ENCODE measurements at places on chromosomes 2 and 18.
A peak's percentile ranks its signal among the peaks of the same experiment; 100 is the strongest.

DNA sequence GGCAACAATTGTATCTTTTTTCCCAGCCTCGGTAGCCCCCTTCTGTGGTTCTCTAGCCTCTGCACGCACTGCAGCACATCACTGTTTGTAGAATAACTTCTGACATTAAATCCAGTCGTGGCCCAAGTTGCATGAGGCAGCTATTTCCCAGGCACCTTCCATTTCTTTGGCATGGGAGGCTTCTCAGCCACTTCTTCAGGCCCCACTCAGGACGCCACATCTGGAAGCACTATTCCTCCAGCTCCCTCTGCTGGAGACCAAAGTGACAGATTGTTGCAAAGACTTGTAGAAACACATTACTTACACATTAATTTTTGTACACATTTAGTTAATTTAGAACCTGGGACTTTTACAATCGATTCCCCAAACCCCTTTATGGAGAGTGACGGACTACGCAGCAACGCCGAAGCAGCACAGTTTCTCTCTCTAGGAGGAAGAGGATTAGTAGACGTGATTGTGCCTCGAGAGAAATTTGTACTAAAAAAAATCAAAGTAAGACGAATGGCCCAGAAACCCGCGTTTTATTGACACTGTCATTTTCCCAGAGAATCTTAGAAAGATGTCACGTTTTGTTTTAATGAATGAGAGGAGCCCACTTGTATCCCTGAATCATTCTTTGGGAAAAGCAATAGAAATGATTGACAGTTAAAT is 57.8 kb upstream of the RGPD5 start:
- peak; percentile 67 for DNase-seq

DNA sequence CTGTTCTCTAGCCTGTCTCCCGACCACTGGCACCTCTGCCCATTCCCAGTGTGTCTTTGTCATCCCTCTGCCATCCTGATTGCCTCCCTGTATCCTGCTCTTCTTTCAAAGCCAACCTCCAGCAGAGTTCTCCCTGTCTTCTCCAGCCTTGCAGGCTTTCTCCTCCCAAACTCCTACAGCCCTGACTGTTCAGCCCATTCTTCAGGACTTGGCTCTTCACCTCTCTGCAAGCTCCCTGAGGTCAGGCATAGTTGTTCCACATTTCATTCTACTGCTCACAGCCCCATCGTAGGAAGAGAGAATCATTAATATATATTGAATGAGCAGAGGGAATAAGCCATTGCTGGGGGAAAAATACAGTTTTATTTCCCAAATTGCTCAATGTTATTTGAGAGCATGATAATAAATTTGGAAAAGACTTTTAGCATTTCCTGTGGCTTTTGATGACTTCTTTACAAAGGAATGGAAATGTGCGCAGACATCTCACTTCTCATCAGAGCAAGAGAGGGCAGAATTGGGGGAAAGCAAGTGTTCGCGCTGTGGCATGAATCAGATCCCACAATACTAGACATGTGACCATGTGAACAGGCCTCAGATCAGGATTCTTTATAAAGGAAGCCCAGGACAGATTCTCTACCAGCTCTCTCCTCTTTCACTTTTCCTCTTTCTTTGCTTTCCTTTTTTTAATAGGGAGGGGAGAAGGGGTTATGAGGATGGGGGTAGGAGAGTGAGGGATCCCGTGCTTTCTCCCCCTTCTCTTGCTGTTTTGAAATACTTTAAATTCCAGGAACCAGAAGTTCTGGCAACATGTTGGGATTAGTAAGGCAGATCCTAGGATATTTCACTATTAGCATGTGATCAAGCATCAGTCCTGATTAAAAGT is 37.4 kb downstream of the EPAS1 start:
- peak; percentile 16 for DNase-seq

GRCh38 chr18:70029163-70029562 is 81.5 kb upstream of the CD226 start:
- DNase-seq = no peak

DNA sequence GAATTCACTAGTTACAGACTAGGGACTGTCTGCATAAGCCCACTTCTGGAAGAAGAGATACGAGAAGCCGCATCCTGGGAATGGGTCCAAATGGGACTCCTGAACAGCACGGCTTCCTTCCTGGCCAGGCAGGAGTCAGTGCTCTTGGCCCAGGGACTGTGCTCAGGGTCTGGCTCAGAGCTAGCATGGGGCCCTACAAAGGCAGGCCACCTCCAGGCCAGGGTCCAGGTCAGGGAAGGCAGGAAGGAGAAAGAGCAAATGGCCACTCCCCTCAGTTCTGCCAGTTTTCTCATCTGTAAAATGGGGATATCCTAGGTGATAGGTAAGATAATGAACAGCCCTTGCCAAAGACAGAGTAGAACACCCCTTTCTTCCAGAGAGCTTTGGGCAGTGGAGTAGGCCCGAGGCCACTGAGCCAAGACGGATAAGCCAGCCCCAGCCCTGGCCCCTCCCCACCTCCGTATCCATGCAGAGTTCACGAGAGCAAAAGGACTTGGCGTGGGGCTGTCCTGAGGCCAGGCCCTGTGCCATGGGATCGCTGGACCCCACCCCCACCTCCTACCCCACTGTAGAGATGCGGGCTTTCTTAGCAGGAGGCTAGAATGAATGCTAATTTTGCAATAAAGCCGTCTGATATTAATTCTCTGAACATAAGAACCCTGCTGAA is 190.1 kb downstream of the MGAT5 start:
- DNase-seq = no peak

GRCh38 chr2:116810645-116811044 is 1003.8 kb upstream of the DDX18 start:
- no peak for DNase-seq

- DNase-seq = no peak
Measured at GRCh38 chr2:11163439-11164317, 8.4 kb downstream of the SLC66A3 start.

- DNase-seq = peak; percentile 82
Measured at GRCh38 chr2:157839822-157840221, 36.3 kb downstream of the ACVR1 start.

- DNase-seq = no peak
Measured at GRCh38 chr18:39406941-39407340, 1841.3 kb upstream of the CELF4 start.

GRCh38 chr2:157291018-157291417 is 33.5 kb downstream of the GALNT5 start:
- DNase-seq = no peak

DNA sequence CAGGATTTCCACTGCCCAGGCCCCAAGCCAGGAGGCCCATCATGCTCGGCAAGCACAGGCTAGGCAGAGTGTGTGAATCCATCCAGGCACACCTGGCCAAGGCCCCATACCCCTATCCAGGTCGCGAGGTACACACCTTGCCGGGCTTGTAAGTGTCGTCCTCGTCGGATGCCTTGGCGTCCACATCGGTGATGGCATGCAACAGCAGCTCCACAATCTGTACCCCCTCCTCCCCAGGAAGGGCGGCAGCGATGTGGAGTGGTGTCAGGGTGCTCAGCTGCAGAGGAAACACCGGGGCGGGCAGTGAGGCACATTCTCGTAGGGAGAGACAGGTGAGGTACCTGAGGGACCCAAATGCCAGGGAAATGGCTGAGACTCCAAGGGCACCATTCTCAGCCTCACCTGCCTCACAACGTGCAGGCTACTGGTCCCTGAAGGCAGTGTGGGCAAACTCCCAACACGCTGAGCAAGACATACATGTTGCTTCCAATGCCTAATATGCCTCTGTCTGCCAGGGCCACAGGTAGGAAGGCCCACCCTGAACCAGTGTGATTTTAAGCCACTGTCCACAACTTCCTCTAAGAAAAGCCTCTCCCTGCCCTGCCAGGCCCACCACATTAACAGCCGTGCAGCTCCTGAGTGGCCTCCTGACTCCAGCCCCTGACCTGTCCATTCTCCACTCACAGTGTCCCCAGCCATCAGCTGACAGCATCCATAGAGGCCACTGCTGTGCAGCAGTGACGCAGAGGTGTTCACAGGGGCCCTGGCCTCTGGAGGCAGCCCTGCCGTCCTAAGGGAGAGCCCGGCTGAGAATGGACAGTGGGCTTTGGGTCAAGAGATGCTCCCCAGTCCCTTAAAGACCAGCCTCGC is 44.9 kb downstream of the ANKMY1 start:
- no peak for DNase-seq

DNA sequence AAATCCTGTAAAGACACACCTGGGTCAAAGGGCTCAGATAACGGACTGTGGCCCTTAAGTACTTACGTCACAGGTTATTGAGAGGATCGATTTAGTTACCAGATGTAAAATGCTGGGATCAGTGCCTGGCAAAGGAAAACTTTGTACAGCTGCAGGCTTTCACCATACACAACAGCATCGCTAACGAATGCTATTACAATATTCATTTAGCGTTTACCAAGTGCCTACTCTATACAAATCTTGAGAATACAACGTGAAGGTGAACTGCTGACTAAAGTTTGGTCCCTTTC is 619 bp upstream of the MSH6 start:
- DNase-seq = no peak

DNA sequence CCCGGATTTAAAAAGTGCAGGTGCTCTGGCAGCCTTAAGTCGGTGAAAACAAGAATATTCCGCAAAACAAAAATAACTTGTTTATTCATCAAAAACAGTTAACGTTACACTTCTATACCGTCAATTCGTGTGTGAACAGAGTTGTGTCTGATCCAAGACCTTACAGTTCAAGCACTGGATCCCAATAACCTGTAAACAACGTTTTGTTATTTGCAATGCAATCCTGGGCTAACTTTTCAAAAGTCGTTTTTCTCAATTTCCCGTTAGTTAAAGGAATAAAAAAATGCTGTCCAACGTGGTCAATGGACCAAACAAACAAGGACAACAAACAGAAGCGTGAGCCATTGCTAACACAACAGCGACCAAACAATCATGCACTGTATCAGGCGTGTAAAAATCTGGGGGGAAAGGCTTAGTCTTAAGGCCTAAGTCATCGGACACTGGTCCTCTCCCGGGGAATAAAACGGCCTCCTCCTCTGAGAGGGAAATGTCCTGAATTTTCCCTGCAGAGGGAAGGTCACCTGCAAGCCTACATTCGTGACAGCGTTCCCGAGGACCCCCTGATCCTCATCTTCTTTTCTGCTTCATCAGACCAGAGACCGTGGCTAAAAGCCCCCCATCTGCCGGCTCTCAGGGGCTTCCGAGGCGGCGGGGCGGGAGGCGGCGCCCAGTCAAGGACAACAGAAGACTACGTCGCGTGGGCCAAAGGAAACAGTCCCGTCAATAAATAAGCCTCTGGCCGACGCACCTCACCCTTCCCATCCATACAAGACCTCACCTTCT is 490 bp downstream of the NDUFS1 start:
- DNase-seq = peak; percentile 41

DNA sequence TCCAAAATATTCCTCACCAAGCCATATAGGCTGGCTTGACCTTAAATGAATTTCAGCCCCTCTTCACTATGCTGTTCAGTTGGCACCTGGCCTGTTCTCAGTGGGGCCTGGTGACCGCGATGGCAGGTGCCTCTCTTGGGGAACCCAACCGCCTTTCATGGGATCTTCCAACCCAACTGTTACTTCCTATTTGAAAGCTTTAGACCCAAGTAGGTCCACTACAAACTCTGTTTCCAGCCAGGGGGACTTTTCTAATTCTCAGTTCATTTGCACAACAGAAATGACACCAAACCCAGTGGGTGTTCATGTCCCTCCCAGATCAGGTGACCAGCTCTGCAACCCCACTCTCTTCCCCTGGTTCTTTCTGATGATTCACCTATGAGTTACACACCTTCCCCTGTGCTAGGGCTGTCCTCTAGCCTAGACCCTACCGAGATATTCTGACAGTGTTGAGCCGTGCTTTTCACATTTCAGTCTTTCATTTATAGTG is 35.6 kb upstream of the NDUFV2 start:
- no peak for DNase-seq

GRCh38 chr2:28209261-28209691 is 183.4 kb upstream of the FOSL2 start:
- no peak for DNase-seq

DNA sequence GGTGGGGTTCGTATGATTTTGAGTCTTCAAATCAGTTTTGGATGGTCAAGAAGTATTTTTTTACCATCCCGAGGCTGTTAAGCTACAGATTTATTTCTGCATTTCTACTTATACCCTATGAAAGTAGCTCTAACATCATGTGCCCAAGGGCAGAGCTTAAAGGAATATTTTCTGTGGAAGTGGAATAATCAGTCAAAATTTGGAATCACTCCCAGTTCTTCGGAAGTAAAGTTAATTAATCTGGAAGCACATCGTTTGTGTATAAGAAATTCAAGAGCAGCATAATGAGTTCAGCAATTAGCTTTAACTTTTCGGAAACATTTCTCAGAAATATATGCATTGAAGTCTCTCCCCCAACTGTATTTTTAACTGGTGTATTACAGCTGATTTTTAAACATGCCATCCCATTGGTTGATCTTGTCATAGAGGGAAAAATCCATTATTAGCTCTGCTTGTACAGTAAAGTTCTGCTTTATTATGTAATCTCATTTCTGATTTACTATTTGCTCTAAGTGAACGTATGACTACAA is 510.1 kb downstream of the DCC start:
- DNase-seq = no peak

GRCh38 chr18:923144-923866 is 18.6 kb downstream of the ADCYAP1 start:
- DNase-seq = no peak

DNA sequence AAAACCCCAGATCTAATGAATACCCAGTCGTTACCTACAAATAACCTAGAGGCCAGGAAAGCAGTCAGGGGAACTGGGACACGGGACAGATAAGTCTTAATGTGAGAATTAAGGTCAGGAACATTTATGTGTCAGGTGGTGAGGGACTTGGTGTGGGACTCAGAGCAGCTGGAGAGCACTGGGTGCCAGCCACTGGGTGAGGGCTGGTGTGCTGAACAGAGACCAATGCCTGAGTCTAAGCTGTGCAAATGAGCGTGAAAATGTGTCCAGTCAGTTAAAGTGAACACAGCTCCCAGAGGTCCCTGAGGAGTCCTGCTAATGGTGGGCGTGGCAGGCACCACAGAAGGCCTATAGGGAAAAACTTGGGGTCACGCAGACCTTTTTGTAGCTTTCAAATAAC is 225.9 kb downstream of the C1D start:
- DNase-seq = no peak

DNA sequence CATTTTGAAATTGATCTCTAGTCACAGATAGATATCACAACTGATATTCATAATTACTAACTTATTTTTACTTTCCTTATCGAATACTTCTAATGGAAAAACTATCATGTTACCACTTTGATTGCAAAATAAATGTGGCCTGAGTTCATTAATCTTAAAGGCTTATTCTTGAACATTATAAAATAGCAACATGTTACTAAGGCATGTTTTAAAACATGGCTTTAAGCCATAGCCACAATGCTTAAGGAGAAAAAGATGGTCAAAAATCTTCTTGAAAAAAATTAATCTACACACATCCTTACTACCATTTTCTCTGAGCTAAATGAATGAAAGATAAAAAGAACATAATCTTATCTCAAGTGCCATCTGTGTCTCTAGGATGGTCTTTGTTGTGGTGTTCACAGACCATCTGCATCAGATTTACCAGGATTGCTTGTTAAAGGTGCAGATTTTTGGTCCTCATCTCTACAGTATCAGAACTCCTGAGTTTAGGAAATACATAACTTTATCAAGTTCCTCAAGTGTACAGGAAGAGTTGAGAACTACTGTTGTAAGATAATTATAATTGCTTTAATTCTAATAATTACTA is 15.3 kb downstream of the MTX2 start:
- no peak for DNase-seq
